ENCODE measurements at places on chromosomes 3 and 15.

DNA sequence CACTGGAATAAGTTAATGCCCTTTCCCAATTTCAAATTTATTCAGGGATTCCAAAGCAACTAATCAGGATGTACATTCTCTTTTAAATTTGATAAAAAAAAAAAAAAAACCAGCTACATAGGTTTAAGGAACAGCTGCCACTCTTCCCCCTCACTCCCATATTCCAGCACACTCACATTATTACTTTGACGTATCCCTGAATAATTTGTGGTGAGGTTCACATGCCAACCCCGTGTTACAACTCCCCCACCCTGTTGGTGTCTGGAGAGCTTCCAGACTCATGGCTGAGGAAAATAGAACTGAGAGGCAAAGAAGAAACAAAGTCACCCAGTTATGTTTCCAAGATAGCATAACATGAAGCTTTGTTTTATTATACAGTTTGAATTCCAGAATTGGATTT lies 300.5 kb upstream of the MME start:
- DNase-seq: no peak

DNA sequence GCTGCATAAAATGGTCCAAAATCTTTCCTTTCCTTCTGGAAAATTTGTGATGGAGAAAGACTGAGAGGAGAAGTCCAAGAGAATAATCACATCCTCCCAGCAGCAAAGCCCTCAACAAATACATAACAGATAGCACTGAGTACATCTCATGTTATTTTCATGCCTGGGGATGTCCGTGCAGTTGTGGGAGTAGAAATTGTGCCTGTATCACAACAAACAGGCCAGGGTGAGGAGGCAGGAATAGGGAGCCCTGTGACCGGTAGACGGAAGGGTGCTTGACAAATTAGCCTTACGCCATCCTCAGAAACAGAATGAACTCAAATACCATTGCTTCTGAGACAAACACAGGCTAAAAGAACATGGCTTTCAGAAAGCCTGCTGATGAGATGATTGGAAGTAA lies 333.2 kb upstream of the UMPS start:
- DNase-seq: no peak

DNA sequence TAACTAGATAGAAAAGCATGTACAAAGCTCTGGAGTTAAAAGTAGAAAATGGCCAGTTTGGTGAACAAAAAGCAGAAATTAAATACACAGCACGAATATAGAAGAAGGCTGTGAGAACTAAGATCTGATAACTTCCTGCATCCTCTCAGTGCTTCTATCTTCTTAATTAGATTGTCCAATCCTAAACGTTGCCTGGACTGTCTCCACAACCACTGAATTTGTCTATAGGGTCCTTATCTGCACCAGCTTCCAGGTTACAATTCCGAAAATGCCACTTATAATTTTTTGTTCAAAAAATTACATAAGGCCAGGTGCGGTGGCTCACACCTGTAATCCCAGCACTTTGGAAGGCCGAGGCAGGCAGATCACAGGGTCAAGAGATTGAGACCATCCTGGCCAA lies 626.3 kb downstream of the TBL1XR1 start:
- DNase-seq: no peak

GRCh38 chr15:40075298-40076044 lies 33.2 kb downstream of the BMF start:
- no peak for DNase-seq

DNA sequence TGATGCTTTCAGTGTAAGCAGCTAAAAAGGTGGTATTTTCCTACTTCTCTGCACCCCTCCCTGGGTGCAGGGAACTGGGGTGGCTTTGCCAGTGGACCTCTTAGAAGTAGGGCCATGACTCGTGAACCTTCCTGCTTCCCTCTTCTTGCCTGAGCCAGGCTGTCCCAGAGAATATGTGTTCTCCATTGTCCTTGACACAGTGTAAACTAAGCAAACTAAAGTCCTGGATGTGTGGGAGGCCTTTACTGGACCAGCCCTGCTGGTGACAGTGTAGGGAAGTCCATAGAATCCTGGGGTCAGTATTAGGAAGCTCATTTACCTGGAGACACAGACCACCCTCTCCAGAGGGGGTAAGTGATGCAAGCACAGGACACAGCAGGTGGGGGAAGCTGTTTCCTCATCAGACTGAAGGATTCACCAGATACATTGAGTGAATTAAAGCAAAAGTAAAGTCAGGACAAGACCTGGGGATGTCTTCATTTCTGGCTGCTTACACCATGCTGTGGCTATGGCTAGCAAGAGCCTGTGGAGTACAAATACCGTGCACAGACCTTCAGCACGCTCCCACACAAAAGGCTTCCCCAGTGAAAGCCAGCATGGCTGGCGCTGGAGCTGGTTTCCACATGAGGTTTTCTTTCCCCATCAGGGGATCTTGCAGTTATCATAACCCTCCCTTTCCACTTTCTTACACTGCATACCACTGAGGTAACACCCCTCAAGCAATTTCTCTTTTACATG lies 64.8 kb upstream of the LPP start:
- DNase-seq: no peak

DNA sequence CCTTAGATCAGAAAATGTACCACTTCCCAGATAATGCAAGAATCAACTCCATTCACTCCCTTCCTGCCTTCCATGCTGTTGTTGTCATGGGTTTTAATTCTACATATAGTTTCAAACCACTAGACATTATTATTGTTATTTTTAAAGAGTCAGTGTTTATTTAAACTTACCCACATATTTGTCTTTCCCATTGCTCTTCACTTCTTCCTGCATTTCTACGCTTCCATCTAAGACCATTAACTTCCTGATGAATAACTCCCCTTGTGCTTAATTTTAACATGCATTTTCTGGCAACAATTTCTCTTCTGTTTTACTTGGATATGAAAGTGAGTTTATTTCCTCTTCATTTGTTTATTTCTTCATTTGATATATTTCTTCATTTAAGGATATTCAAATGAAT lies 127.1 kb upstream of the FHIT start:
- no peak for DNase-seq

GRCh38 chr3:129070086-129070885 lies 9.7 kb downstream of the GP9 start:
- DNase-seq: no peak

DNA sequence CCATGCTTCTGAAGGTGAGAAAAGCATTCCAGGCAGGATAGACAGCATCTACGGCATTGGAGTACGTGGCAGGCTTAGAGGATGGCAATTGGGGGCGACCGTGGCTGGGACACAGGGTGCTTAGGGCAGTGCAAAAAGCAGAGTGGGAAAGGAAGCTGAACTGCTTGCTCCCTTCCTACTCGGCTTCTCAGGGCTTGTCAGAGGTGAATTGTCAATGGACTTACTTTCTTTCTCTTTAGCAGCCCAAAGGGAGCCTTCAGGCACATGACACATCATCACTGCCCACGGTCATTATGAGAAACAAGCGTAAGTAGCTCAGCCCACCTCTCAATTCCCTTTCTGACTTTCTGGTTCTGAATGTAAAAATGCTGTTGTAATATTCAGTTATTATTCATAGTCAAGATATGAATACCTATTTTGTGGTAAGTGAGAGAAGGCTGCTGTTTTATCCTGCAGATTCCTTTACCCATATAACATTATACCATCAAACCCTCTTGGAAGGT lies 84.3 kb downstream of the KLHL25 start:
- no peak for DNase-seq

GRCh38 chr3:47381317-47382157 lies 716 bp downstream of the PTPN23 start:
- peak; percentile 73 for DNase-seq

DNA sequence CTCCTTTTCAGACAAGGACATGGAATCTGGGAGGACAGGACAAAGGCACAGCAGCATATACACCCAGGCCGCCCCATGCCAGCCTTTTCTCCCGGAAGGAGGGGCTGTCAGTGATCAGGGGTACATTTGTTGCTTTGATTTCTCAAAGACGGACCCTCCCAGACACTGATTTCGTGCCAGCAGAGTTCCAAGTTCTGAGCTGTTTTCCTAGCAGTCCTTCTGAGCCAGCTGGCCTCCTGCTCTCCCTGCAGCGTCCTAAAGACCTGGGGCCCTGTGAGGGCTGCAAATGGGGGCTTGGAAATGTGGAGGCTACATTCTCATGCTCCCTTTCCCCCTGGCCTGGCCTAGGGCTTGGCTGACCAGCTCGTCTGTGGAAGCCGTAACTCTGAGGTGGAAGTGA lies 22.3 kb downstream of the CTSH start:
- no peak for DNase-seq

- peak; percentile 24 for DNase-seq
Measured at GRCh38 chr3:151082880-151083838, 2.3 kb upstream of the MED12L start.

DNA sequence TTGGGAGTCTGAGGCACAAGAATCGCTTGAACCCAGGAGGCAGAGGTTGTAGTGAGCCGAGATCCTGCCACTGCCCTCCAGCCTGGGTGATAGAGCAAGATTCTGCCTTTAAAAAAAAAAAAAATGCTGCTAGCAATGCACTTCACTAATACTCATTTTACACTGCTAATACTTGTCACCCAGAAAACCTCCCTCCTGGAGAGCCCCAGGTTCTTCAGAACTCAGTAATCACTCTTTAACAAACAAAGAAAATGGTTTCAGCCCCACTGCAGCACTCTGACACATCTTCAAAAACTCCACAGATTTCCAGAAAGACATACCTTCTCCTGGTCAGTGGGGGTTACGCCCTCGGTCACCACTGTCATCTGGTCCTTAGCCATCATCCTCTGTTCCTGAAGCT lies 366.7 kb downstream of the SHQ1 start:
- no peak for DNase-seq

GRCh38 chr3:97658668-97659285 lies 105.8 kb upstream of the ARL6 start:
- DNase-seq: peak; percentile 40

GRCh38 chr3:158205994-158206393 lies 96.1 kb downstream of the RSRC1 start:
- DNase-seq: no peak

DNA sequence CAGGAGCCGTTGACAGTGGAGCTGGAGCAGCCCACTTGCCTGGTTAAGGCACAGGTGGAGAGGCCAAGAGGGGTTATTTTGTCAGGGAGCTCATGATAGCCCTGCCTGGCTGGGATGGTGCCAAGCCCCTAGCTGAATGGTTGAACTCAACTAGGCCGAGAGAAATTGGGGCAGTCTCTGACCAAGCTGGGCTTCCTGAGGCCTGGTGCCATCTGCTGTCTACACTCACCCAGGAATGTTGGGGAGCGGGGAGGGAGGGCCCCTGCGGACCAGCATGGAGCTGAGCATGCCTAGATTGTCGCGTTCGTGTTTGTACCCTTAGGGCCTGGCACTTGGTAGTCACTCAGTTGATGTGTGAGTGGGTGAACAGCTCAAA lies 1.2 kb downstream of the BRPF1 start:
- no peak for DNase-seq

- no peak for DNase-seq
Measured at GRCh38 chr3:30777426-30778113, 116.9 kb downstream of the GADL1 start.

DNA sequence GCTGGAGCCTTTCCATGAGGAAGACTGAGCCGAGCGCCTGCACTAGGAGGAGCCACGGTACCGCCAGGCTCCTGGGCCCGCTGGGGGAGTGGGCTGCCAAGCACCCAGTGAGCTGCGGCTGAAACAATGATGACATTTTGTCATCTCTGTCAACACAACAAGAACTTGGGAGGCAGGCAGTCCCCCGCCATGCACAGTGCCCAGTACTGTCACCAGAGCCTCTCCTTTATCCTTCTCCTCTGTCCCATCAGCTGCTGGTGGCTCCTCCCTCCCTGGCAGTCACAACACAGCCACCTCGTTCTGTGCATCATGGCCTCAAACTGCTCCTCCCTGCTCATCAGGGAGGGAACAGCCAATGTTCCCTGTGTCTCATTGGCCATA lies 34.0 kb upstream of the PCSK6 start:
- no peak for DNase-seq

DNA sequence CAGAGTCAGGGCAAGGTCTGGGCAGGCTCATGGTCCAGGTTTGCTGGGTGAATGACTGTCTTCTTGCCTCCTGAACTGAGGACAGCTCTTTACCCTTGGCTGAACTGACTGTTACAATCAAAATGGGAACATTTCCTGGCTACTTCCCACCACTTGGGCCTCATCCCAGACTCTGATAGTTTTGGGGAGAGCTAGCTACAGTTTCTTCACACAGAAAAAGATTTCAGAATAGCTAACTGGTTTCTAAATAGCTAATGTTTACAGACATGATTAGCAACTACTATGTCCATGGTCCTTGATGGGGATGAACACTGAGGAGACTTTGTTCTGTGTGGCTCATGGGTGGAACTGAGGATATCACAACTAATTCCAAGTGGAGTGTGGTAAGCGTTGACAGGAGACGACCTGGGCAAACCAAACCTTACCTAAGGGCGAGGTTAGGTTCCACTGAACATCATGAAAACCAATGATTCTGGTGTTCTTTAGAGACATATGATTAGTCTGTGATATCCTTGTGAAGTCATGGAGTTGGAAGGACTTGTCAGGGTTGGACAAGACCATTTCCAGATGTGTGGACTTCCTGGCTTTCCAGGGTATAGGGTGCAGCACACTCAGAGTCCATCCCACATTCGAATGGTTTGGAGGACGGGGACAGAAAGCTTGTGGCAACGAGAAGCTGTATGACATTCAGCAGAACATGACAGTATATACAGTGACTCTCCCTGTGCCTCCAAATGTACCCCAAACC lies 7.3 kb downstream of the ALPK3 start:
- no peak for DNase-seq

DNA sequence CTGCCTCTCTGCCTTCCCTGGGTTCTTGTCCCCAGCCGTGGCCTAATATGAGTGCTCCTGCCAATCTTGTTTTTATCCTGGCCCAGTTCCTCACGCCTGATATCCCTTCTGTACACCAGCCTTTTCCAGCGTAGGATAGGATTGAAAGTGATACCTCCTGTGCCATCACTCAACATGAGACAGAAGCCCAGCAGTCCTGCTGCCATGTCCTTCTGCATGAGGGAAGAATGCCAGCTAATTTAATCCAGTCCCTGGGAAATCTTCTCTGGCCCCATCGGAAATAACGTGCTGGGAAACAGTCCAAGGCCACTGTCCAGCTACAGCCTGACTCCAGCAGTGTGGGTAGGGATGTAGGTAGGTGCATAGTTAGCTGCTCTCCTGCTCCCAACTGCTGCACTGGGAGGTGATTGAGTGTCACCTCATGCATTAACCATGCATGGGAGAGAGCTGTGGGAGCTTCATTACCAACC lies 92.0 kb upstream of the TPM1 start:
- DNase-seq: no peak

All from NCI-H1417 (cell line).